ENCODE measurements at places on chromosomes 3 and 15. TPM values are rescaled to one million over a fixed set of nuclear protein-coding genes. Genes with fewer than 3 reads are reported as not detected.

Gene DUOXA2
- not detected for total RNA-seq

Gene CIDEC
- total RNA-seq = not detected

Gene ATP10A
- total RNA-seq = 48.0 TPM

Gene ANKUB1
- total RNA-seq = not detected

- H3K27ac ChIP-seq = no peak overlapping the region
- no peaks in the 10 kb centered on the region for H3K27me3 ChIP-seq
- no peak for DNase-seq
- H3K4me3 ChIP-seq = no peak overlapping the region
These were observed 33.3 kb downstream of the KPNA1 start for GRCh38 chr3:122481390-122481789.

DNA sequence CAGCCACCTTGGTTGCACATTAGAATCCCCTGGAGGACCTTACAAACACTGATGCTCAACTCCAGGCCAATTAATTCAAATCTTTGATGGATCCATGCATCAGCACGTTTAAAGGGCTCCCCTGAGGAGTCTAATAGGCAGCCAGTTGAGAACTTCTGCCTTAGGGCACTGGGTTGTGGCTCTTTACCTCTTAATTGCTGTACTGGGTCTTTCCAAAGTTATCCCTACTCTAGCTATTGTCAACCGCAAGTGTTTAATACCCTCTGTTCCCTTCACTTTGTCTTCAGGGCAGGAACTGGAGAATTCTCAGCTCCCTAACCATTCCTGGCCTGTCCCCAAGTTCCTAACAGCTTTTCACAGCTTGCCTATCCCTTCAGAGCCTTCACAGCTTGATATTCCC, 15.0 kb upstream of the FAM174B start:
- no peaks in the 10 kb centered on the region for H3K4me1 ChIP-seq
- no peaks in the 10 kb centered on the region for H3K36me3 ChIP-seq
- no peak overlapping the region for H3K27ac ChIP-seq
- no peak for DNase-seq
- no peak overlapping the region for H3K4me3 ChIP-seq
- peaks cover 12% of the 10 kb centered on the region for H3K27me3 ChIP-seq

DNA sequence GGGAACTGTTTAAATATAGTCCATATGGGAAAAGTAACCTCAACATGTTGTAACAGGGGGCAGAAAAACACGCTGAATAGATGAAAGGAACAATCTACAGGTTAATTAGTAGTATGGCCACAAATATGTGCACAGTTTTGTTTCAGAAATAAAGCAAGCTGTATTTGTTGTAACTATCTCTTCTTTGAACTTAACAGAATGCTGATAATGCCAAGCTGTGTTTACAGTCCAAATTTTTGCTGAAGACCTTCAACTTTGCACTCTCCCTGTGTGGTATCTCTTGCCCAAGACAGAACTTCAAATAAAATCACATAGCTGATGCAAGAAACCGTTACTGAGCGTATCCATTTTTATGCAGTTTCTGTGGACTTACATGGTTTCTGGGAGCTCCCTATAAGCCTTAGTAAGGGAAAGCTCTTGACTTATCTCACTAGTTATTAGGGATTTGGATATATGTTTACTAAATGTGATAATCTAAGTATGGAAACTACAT, 425.4 kb upstream of the TPRG1 start:
- no peak for DNase-seq
- peaks cover 3% of the 10 kb centered on the region for H3K36me3 ChIP-seq
- H3K27me3 ChIP-seq = peaks cover 5% of the 10 kb centered on the region
- peaks cover 9% of the 10 kb centered on the region for H3K4me1 ChIP-seq
- no peak overlapping the region for H3K27ac ChIP-seq
- H3K4me3 ChIP-seq = no peak overlapping the region

GRCh38 chr3:171511450-171511849, 51.2 kb upstream of the TNIK start:
- H3K27ac ChIP-seq = no peak overlapping the region
- H3K4me1 ChIP-seq = peaks cover 3% of the 10 kb centered on the region
- H3K27me3 ChIP-seq = peaks cover 12% of the 10 kb centered on the region

- no peak overlapping the region for H3K27ac ChIP-seq
- no peak for DNase-seq
- H3K27me3 ChIP-seq = peaks cover 9% of the 10 kb centered on the region
- H3K4me3 ChIP-seq = no peak overlapping the region
- peaks cover 12% of the 10 kb centered on the region for H3K4me1 ChIP-seq
These were observed 27.5 kb downstream of the GRAMD2A start for GRCh38 chr15:72169921-72170611.

DNA sequence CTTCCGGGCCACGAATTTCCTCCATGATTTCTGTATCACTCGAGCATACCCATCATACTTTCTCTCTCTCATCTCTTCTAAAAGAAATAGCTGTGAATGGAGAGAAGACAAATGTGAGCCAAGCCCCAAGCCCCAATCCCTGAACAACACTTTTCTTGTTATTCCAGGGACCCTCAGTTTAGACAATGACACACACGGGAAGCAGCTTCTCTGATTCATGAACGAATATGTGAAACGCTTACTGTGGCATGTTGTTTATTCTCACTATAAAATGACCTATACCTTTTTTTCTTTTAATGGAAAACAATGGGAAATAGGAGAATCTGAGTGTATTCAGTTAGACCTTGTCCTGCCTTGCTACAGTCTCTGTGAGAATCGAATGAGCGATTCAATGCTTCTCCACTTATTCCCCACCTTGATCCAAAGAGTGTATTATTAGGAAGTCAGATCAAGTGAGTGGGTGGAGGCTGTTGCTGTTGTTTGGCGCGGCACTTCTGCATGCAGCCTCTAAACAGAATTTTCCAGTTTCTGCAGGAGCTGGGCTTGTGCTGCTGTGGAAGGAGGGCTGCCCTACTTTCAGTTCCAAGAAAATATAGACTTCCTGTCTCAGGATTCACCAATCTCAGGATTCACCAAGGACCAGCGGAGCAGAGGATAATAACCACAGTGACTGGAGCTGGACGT, 32.4 kb upstream of the LDHAL6B start:
- DNase-seq = no peak
- H3K4me3 ChIP-seq = no peak overlapping the region
- H3K27me3 ChIP-seq = no peaks in the 10 kb centered on the region

All from activated CD4-positive, alpha-beta T cell treated with anti-CD3 and anti-CD28 coated beads, Interleukin-2, amount 10 ng/mL, durations not matched to agents 24 days and 14 days (primary cell).